Naive thymus-derived CD8-positive, alpha-beta T cell (primary cell): ENCODE measurements at places on chromosomes 4 and X. TPM values are rescaled to one million over a fixed set of nuclear protein-coding genes. Genes with fewer than 3 reads are reported as not detected.

DNA sequence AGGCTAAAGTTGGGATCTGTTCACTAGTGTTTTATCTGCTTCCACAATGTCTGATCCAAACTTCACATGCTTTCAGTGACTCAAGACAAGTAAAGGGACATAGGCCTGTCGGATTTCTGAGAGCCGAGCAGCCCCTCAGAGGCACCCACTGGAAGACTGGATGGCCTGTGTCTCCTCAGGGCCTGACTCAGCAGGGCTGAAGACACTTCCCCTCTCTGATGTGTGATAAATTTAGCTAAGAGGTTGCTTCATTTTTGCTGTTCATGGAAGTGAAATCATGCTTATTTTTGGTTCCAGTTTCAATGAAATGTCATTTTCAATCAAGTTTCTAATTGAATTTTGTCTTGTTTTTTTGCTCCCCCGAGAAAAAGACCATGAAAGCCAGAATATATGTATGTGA lies 93.7 kb downstream of the MXRA5 start:
- no peak for DNase-seq

- DNase-seq: no peak
These were observed 10.6 kb upstream of the ZNF718 start for GRCh38 chr4:113732-114131.

SSX2 gene
- total RNA-seq: not detected

DNA sequence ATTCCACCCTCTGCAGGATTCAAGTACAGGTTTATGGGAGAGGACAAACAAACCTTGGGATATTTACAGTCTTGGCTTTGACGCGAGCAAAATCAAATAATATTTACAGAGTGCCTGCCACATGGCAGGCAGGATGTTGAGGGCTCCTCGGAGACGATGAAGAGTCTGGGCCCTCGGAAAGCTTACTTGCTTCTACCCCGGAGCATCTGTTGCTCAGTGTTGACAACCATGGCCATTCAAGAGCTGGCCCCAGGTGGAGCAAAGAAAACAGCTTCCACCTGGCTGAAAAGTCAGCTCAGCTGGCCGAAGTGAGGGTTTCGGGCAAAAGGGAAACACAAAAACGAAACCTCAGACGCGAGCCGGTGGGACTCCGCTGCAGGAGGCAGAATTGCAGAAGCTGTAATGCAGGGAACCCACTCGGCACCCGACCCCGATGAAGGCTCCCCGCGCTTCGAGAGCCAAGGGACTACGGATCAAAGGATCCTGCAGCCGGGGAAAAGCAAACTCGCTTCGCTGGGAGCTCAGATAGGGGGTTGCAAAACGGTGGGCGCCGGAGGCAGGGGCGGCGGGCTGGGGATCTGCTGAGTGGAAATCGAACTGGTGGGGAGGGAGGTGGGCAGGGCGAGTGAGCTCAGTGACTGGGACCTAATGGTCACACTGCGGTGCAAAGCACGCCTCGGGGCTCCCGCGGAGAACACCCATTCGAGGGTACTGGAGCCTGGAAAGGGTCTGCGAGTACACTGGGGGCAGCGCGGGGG lies 805 bp downstream of the ATP8A1 start:
- peak; percentile 59 for DNase-seq

CT47A1 gene
- not detected for total RNA-seq

GNRHR gene
- not detected for total RNA-seq

PIM2 gene
- total RNA-seq: 126 TPM

DNA sequence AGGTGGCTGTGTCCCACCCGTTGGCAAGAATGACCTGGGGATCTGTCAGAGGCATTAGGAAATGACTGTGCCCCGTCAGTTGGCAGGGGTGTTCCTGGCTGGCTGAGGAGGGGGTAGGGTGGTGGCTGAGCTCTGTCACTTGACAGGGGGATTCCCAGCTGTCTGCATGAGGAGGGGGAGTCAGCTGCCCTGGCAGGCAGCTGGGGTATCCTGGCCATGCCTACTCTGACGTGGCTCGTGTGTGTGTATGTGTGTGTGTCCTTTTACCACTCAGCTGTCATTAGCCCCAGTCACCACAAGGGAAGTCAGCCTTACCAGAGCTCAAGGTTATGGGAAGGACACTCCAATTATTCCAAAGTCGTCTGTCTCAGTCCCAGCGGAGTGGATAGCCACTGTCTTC lies 93.2 kb downstream of the EFNB1 start:
- no peak for DNase-seq

RNF128 gene
- not detected for total RNA-seq

- DNase-seq: no peak
These were observed 17.7 kb downstream of the SNX25 start for GRCh38 chr4:185227131-185227551.

- DNase-seq: no peak
These were observed 161.1 kb upstream of the NAP1L5 start for GRCh38 chr4:88858752-88859151.

MTTP gene
- 0.73 TPM for total RNA-seq

MTNR1A gene
- not detected for total RNA-seq

DNA sequence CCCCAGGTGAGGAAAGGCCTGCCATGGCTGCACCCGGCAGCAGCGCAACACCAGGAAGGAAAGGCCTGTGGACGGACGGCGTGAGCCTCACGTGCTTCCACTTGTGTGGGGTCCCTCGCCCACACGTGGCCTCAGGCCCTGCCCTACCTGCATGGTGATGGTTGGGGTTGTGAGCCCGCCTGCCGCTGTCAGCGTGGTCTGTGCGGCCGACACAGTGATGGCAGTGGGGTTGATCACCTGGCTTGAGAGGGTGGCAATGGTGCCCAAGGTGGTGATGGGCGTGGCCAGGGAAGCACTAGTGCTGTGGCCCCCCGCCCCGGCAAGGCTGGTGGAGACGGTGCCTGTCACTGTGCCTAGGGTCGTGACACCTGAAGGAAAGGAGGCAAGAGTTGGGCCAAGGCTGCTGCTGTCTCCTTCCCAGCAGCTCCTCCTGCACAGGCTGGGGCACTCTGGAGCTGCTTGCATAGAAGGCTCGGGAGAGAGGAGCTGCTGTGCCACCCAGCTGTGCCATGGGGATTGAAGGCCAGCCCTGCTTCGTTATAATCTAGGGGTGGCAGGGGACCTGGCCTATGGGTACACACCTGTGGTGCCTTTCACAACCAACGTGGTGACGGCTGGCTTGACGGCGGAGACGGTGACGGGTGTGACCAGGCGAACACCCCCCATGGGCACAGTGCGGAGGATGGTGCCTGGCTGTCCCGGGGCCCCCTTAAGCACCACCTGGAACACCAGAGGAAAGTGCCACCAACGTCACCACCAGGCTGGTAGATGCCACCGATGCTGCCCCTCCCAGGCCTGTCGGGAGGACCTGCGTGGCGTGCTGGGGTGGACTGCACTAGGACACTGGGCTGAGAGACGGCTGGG lies 11.8 kb upstream of the RENBP start:
- DNase-seq: no peak

- no peak for DNase-seq
These were observed 691 bp downstream of the MAGED1 start for GRCh38 chrX:51893931-51894696.

- DNase-seq: no peak
These were observed 31.1 kb upstream of the SPANXB1 start for GRCh38 chrX:140971099-140971795.

- no peak for DNase-seq
These were observed 85.5 kb downstream of the TACR3 start for GRCh38 chr4:103634236-103634635.

CT47B1 gene
- total RNA-seq: not detected

ERAS gene
- not detected for total RNA-seq

DNA sequence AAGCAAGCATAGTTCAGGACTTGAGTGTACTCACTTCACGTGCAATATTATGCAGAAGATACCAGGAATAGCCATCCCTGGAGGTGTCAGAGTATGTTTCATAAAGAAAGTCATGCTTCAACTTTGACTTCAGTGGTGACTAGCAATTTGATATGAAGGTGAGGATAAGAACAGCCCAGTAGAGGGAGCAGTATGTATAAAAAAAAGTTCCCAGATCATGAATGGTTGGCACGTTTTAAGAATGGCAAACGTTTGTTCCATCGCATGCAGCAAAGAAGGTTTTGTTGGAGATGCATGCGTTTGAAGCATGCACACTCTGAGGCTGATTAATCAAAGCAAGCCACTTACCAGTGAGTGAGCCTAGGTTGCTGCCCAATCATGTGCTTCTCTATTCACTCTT lies 33.5 kb upstream of the SLITRK4 start:
- no peak for DNase-seq

DNA sequence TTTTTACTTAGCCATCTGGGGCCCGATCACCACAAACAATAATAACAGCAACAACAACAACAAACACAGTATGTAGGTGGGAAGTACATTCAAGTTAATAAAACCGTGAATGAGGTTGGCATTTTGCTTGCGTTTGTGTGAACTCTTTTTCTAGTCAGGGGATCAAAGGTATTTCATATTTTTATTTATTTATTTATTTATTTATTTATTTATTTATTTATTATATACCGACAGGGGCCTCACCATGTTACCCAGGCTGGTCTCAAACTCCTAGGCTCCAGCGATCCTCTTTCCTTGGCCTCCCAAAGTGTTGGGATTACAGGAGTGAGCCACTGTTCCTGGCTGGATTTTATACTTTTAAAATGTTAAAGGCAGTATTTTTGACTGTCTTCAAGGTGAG lies 325.4 kb downstream of the RAPGEF2 start:
- no peak for DNase-seq

NPNT gene
- not detected for total RNA-seq

- no peak for DNase-seq
These were observed 7.2 kb downstream of the SCRG1 start for GRCh38 chr4:173391701-173392100.

DNA sequence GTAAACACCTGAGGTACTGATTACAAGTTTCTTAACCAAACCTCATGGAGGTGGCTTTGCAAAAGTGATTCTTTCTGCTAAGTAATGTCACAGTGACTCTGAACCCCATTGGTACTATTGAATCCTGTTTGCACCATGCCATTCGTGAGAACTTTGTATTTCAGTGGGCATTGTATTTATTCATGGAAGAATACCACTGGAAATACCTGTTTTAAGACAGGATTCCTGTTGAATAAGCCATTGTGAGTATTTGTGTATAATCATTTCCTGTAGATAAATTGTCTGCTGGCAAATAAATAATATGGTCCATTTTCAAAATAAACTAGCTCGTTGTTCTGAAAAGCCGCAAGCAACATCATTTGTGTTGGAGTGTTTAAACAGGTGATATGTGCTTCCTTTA lies 136.4 kb upstream of the GUCY1A1 start:
- DNase-seq: no peak

MAGEE1 gene
- 11.7 TPM for total RNA-seq

GRCh38 chr4:80005863-80006262 lies 67.2 kb downstream of the ANTXR2 start:
- DNase-seq: no peak

DDX3X gene
- total RNA-seq: 340 TPM

GRCh38 chr4:187172340-187172761 lies 448.7 kb upstream of the FAT1 start:
- no peak for DNase-seq

RPL10 gene
- total RNA-seq: 4,733 TPM

GPR143 gene
- not detected for total RNA-seq

GRCh38 chr4:11489453-11490083 lies 60.9 kb upstream of the HS3ST1 start:
- DNase-seq: no peak

- DNase-seq: no peak
These were observed 67.0 kb downstream of the RBM47 start for GRCh38 chr4:40562681-40563080.
